Spleen (tissue), 13 donors: ENCODE measurements at places on chromosomes 2 and 18.

- DNase-seq, result no peak
Measured at GRCh38 chr2:25355270-25355669, 13.5 kb upstream of the DNMT3A start.

- no peak for DNase-seq
Measured at GRCh38 chr2:48841126-48841525, 85.6 kb upstream of the LHCGR start.

DNA sequence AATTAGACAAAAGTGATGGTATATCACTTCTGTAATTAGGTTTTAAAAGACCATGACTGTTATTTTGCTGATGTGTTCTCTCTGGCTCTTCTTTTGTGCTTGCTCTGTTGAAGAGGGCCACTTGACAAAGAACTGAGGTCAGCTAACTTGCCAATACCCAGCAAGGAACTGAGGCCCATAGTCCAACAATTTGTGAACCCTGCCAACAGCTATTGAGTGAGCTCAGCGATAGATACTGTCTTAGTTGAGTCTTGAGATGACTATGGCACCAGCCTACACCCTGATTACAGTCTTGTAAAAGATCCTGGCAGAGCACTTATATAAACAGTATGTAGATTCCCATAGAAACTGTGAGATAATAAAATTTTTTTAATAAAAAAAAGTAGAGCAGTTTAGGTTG lies 103.0 kb downstream of the BMPR2 start:
- DNase-seq, result no peak

DNA sequence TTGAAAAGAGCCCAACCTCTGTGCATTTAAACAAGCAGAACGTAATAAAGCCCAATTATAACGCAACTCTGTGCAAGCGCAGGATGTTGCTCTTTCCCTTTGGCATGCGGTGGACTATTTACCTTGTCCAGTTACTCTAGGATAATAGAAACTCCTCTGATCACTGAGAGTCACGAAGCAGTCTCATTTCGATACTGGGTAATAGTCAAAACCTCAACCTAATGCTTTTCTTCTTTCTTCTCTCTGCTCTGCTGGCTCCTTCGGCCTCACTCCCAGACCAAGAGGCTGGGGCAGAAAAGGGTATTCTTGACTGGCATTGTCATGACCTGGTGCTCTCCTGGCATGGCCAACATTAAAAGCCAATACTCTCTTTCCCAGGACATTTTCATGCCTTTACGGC lies 89.7 kb upstream of the GCFC2 start:
- DNase-seq, result no peak

DNA sequence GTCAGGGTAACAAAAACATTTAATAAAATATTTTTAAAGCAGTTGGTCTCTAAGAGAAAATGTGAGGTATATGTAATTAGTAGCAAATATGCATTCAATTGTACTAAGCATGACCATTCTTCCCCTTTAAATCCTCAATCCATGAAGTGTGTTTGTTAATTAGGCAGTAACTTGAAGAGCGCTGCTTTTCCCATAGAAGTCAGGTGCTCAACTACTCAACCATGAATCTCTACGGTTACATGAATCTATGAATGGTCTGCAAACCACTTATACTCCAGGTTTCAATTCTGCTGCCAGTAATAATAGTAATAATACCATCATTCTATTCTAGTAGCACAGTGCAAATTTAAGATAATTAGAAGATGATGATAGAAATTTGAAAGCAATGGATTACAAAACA lies 55.8 kb downstream of the SLC8A1 start:
- DNase-seq, result no peak

- DNase-seq, result no peak
Measured at GRCh38 chr2:215370112-215370965, 58.5 kb downstream of the ATIC start.

- DNase-seq, result no peak
Measured at GRCh38 chr18:21998486-21998885, 170.9 kb upstream of the GATA6 start.

- DNase-seq, result no peak
Measured at GRCh38 chr2:176592216-176592615, 323.0 kb downstream of the MTX2 start.

GRCh38 chr2:40373111-40373510 lies 78.8 kb downstream of the SLC8A1 start:
- DNase-seq, result no peak

DNA sequence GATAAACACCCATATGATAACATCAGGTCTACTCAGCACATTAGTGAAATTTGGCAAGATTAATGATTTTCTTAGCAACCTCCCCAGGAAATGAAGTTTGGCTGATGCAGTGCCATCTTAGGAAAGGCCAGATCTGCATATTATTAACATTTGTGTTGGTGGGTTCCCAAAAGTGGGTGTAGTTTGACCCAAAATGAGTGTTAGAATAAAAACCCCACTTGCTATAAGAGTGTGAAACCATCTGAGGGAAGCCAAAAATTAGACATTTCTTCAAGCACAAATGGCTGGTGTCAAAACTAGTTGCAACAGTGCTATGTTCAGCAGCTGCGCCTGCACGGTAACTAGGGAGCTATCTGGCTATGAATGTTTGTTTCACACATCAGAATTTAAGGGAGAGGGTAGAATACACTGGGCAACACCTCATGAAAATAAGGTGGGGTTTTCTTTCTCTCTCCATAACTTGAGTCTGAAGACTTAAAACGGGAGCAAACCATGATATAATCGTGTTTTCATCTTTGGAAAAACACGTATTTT lies 15.9 kb upstream of the CSRNP3 start:
- DNase-seq, result no peak
